Activated CD4-positive, CD25-positive, alpha-beta regulatory T cell treated with anti-CD3 and anti-CD28 coated beads, Interleukin-2, amount 50 U/mL, for 72 hours (primary cell): ENCODE measurements at places on chromosomes 1 and 21.

- DNase-seq: no peak
Observed at GRCh38 chr1:154999571-155000410, 2.8 kb upstream of the ZBTB7B start.

- no peak for DNase-seq
Observed at GRCh38 chr1:184504040-184504954, 117.5 kb downstream of the C1orf21 start.

GRCh38 chr21:36079010-36079649 lies 9.3 kb downstream of the CBR1 start:
- peak; percentile 41 for DNase-seq

DNA sequence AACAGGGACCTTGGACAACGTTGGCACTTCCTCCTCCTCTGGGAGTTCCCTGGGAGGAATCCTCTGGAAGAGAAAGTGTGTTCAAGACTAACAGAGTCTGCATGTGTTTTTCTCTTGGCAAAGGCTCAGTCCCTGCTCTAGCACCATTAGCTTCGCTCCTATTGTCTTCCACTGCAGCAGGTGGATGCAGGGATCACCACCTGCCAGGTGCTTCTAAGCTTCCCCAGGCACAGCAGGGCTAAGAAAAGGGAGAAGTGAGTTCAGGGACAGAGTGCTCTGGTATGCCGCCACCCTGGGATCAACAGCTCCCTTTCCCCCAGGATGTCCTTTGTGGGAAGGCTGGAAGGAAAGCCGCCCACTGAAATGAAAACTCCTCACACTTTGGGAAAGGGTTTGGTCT lies 43.9 kb upstream of the IL20 start:
- no peak for DNase-seq

- no peak for DNase-seq
Observed at GRCh38 chr1:47875036-47875435, 122.1 kb downstream of the TRABD2B start.

GRCh38 chr1:1597275-1597930 lies 2.5 kb downstream of the FNDC10 start:
- no peak for DNase-seq

DNA sequence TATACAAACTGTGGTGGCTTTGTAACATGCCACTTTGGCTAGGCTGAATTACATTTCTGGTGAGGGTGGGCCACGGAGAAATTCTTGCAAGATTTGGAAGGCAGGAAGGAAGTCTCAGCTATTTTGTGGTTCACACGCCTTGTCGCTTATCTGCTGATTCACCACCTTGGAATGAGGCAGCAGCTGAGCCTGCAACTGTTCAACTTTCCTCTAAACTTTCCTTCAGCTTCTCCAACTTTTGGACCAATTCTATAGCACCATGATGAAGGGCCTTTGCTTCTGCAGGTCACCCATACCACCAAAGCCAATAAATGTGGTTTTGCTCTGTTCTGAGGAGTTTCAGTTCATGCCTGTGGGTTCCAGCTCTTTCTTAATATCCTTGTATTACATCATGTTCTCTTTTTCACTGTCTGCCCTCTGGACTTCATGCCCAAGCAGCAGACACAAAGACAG lies 337.6 kb upstream of the SNX7 start:
- DNase-seq: no peak

DNA sequence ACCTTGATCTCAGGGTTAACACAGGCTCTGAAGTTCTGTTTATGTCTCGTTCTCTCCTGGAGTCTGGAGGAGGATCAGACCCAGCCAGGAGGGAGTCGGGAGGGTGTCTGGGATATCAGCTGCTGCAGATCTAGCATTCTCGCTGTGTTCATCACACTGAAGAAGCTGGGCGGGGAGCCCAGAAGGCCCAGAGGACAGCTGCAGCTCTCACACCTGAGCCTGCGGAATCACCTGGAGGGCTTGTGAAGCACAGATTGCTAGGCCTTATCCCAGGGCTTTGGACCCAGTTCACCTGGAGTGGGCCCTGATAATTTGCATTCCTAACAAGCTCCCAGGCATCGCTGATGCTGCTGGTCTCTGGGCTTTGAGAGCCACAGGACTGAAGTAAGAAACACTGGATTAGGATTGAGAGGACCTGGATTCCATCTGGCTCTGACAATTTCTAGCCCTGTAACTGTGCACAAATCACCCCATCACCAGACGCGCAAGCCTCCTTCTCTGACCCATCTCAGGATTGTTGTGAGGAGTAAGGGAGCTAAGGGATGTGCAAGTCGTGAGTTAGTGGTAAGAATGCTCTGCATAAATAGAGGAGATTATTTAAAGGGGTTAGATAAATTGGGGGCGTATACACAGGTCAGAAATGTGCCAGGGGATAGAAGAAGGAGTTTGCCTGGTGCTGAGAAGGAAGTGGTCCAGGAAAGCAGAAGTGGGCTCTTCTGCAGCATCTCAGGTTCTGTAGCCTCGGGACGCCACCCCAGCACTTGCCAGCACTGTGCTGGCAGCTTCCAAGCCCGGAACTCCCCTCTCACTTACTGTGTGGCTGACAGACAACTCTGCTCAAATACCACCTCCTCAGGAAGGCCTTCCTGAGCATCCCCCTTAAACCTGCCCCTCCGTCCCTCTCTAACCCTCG lies 19.1 kb downstream of the ABCA4 start:
- DNase-seq: no peak

DNA sequence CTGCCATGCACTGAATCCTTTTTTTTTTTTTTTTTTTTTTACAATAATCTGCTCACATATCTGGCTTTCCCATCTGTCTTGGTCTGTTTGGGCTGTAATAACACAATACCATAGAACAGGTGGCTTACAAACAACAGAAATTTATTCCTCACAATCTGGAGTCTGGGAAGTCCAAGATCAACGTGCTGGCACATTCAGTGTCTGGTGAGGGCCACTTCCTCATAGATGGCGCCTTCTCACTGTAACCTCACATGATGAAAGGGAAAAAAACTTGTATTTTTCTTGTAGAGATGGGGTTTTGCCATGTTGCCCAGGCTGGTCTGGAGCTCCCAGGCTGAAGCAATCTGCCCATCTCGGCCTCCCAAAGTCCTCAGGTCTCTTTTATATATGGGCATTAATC lies 13.0 kb upstream of the PARP1 start:
- DNase-seq: no peak

GRCh38 chr1:207938016-207938415 lies 27.1 kb upstream of the CD34 start:
- DNase-seq: no peak

- no peak for DNase-seq
Observed at GRCh38 chr1:223216531-223217205, 73.6 kb upstream of the TLR5 start.

GRCh38 chr1:167554028-167554779 lies 642 bp upstream of the CREG1 start:
- no peak for DNase-seq

DNA sequence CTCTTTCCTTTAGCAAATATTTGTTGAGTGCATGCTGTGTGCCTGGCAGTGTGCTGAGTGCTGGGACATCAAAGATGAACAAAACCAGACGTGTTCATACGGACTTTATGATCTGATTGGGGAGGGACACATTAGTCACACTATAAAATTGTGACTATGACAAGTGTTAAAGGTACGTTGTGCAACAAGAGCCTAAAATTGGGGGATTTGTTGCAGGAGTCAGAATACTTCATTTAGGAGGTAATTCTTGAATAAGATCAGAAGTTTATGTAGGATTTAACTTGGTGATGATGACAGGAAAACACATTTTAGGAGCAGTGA lies 29.6 kb downstream of the B3GALT2 start:
- no peak for DNase-seq

GRCh38 chr1:225519166-225519863 lies 91.5 kb upstream of the LBR start:
- no peak for DNase-seq

DNA sequence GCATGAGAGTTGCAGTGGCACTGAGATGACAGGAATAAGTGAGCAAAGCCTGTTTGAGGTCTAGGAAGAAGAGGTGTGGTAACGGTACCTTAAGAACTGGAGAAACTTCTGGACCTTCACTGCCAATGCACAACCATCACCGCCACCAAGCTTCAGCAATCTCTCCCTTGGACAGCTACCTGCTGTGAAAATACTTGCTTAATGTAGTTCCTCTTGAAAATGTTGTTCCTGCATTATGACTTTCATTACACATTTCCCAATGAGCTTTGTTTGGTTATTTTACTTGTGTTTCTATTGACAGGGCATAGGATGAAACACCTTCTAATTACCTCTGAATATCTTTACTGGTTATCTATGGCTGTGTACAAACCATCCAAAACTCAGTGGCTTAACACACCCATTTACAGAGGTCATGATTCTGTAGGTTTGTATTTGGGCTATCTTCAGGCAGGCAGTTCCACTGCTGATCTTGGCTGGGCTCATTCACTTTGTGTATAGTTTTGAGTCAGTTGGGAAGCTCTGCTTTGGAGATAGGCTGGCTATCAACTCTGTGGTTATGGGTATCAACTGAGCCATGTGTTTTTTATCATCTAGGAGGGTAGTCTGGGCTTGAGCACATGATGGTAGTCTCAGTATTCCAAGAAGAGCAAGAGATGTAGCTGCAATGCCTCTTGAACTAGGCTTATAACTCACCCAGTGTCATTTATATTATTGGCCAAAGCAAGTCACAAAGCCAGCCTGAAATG lies 149.4 kb downstream of the ELAVL4 start:
- no peak for DNase-seq

GRCh38 chr21:25734654-25734903 lies 125 bp downstream of the ATP5PF start:
- DNase-seq: no peak

- no peak for DNase-seq
Observed at GRCh38 chr1:33391343-33392078, 39.4 kb downstream of the PHC2 start.

DNA sequence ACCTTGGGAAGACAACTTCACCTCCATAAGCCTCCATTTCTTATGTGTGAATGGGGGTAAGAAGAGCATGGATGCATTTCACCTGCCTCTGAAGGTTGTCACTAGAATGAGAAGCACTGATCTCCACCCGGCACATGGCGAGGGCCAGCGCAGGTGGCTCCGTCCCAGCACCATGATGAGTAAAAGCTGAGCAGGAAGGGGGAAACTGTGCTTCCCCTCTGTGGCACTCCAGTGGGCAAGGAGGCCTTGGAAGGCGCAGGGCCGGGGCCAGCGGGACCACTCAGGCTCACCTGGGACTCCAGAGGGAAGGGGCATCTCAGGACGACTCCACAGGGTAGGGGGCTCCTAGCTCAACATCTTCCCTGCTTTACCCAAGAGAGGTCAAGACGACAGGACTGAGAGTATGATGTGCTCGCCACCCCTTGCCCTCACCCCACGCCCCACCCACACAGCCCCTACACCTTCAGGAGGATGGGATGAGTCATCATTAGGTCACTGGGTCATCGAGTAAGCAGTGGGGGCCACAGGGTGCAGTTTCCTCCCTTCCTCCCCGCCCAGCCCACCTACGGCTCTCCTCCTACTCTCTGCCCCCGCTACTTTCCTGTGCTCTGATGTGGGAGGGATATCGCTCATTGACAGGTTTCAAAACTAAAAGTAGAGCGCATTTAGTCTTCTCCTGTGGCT lies 112.1 kb downstream of the HIVEP3 start:
- DNase-seq: peak; percentile 45

GRCh38 chr1:209837671-209838070 lies 9.9 kb downstream of the UTP25 start:
- DNase-seq: no peak

DNA sequence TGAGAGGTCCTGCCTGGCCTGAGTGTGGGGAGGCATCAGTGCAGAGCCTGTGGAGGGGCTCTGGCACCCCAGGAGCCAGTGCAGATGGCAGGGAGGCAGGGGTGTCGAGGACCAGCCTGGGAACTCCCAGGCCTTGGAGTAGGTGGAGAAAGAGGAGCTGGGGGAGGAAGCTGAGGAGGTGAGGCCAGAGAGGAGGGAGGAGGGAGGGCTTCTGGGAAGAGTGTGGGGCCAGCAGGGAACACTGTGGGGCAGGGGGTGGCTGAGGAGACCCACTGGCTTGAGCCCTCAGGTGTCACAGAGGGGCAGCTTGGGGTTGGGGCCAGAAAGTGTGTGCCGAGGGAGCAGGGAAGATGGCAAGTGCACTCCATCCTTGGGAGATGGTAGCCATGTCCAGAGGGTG lies 3.8 kb downstream of the COQ8A start:
- DNase-seq: no peak

GRCh38 chr1:193019442-193020026 lies 39.6 kb downstream of the UCHL5 start:
- DNase-seq: no peak

GRCh38 chr1:229127301-229127700 lies 143.6 kb upstream of the RAB4A start:
- peak; percentile 45 for DNase-seq

GRCh38 chr21:26846036-26846931 lies 1.1 kb upstream of the ADAMTS1 start:
- DNase-seq: no peak

DNA sequence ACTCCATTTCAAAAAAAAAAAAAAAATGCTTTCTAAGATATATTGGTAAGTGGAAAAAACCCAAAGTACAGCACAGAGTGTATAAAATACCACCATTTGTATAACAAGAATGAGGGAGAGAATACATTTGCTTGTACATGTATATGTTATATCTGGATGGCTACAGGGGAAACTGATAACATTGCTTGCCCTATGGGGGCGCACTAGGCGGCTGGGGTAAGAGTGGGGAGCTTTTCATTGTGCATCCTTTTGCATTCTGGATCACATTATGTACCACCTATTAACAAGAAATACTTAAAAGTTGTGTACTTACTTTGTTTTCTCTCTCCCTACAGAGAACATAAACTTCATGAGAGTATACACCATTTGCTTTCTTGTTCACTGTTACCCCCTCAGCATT lies 28.6 kb upstream of the OPRD1 start:
- no peak for DNase-seq

DNA sequence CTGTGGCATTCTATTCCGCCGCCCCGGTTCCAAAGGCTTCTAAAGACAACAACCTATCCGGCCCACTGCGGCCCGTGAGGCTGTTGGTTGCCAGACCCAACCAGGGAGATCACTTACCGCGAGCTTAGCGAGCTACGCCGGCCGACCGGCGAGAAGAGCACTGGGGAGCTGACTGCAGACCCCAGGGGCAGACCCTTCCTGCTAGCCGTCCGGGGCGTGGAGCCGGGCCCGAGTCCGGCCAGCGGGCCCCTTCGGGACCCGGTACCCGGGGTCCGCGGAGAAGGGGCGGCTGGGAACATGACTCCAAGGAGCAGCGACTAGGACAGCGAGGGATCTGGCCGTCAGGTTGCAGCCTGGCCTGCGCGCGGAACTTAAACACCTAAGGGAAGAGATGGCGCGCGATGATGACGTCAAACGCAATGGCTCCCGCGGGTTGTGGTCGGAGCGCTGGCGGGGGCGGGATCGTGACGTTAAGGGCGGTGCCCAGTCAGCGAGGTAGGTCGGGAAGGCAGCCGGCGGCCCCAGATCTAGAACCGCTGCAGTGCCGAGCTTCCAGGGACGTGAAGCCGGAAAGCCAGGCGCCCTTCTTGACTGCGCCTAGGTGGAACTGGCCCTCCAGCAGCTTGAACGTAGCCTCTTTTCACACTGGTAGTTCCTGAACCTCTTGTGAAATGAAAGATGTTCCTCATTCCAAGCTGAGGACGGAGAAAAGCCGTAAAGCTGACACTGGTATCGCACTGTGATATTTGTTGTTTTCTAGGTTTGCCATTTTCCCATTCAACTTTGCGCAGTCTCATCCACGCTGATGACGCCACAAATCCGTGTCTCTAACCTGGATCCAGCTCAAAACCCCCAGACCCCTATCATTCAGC lies at the start of gene NUP133:
TSS of gene NUP133 (minus strand) at position 391 of the 872 bp plus-strand sequence. CDS start at position 299, 92 bp downstream.
- peak; percentile 98 for DNase-seq
